ENCODE measurements at places on chromosomes 13 and 19.

DNA sequence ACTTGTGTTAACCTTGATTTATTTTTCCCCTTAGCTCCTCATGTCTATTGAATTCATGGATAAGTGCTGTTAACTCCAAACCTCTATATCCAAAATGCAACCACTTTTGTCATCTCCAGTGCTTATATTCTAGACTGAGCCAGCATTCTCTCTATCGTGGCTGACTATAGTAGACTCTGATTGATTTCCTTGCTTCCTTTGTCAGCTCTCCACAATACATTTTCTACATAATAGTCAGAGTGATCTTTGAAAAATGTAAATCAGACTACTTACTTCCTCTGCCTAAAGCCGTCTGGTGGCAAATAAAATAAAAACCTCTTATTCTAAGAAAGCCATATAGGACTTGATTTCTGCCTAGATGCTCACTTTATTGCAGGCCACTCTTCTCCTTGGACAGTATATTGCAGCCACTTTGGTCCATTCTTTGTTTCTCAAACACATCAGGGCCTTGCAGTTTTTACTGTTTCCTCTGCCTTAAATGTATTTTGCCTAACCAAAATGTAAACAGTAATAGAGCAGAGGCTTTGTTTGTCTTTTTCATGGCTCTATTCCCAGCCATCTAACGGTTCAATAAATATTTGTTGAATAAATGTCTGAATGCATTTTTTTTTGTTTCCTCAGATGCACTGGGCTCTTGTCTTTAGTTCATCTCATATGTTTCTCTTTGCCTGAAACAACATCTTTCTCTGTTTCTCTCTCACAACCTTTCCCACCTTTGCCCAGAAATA is 243.6 kb upstream of the CSNK1A1L start:
- DNase-seq, result no peak

DNA sequence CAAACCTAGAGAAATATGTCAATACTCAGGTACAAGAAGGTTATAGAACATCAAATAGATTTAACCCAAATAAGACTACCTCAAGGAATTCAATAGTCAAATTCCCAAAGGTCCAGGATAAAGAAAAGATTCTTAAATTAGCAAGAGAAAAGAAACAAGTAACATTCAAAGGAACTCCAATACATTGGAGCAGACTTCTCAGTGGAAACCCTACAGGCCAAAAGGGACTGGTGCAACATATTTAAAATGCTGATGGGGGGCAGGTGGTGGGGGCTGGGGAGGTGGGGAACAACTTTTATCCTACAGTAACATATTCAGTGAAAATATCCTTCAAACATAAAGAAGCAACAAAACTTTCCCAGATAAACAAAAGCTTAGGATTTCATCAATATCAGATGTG is 23.1 kb downstream of the ITGBL1 start:
- no peak for DNase-seq

GRCh38 chr13:43014162-43014561 is 9.2 kb upstream of the DNAJC15 start:
- DNase-seq, result no peak

- DNase-seq, result no peak
These were observed 8.2 kb downstream of the ZNF439 start for GRCh38 chr19:11856596-11857250.

DNA sequence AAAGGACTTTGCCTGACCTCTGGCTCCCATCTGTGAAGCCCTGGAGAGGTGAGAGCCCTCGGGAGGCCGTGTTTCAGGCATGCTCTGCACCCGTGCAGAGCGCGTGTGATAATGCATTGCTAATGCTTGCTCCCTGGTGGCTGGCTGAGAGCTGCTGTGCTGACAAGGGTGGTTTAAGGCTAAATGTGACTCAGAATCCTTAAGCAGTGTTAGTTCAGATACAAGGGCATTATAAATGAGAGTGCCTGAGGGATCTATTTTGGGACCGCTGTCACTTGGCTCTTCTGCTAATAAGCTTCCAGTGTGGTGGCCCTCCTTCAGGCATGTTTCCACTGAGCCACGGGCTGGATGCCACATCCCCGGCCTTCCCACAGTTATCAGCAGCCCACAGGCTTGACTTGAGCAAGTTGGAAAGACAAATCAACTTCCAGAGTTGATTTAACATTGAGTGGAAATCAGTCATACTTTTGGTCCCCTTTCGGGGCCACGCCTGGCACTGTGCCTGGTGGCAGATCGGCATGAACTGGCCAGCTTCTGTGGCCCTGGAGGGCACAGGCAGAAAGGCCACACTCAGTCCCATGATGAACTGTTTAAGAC is 17.0 kb downstream of the ALOX5AP start:
- no peak for DNase-seq

GRCh38 chr13:29476046-29476445 is 119.4 kb downstream of the SLC7A1 start:
- no peak for DNase-seq

DNA sequence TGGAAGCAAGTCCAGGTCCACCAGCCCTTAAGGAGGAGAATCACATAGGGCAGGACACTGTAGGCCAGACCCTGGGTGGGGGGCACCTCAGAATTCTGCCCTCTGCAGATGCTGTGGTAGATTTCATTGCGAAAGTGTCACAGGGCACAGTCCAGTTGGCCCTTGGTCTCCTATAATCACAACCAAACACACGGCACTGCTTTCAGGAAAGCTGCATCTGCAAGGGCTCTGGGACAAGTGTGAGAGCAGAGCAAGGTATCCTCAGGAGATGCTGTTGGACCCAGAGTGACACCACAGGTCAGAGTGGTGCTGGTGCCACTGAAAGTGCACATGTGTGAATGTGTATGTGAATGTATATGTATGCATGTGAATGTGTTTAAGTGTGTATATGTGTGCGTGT is 88.6 kb upstream of the MBNL2 start:
- DNase-seq, result no peak

- DNase-seq, result no peak
These were observed 8.8 kb upstream of the GIPR start for GRCh38 chr19:45659096-45659729.

DNA sequence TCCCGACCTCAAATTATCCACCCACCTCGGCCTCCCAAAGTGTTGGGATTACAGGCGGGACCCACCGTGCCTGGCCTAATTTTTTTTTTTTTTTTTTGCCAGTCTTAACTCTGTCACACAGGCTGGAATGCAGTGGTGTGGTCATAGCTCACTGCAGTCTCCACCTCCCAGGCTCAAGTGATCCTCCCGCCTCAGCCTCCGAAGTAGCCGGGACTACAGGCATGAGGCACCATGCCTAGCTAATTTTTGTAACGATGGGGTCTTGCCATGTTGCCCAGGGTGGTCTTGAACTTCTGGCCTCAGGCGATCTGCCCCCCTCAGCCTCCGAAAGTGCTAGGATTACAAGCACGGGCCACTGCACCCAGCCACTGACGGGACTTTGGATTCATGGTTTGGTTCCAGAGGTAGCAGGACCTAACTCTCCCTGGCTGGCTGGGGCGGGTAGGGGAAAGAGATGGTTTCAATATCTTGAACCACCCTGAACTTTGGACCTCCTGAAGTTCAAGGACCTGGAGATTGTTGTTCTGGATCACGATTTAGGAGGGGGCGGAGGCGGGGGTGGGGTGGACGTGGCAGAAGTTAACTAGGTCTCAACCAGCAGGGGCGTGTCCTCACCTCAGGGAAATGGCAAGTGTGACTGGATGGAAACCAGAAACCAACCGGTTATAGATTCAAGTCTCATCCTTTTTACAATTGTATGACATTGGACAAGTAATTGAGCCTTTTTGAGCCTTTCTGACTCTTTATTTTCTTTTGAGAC is 40.8 kb downstream of the IER2 start:
- no peak for DNase-seq

GRCh38 chr19:46728208-46728607 is 11.3 kb upstream of the PRKD2 start:
- no peak for DNase-seq

GRCh38 chr13:99911069-99911964 is 60.2 kb downstream of the ZIC5 start:
- DNase-seq, result no peak

GRCh38 chr19:46066471-46066870 is 25.7 kb upstream of the IGFL4 start:
- DNase-seq, result no peak

DNA sequence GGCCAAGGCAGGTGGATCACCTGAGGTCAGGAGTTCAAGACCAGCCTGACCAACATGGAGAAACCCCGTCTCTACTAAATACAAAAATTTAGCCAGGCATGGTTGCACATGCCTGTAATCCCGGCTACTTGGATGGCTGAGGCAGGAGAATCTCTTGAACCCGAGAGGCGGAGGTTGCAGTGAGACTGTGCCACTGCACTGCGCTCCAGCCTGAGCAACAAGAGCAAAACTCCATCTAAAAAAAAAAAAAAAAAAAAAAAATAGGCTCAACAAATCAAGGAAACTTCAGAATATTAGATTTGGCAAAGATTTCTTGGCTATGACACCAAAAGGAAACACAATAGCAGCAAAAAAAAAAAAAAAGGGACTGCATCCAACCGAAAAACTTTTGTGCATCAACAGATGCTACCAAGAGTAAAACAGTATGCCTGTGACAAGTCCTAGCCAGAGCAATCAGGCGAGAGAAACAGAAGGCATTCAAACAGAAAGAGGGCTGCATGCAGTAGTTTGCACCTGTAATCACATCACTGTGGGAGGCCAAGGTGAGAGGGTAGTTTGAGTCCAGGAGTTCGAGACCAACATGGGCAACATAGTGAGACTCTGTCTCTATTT is 23.8 kb downstream of the ZNF160 start:
- no peak for DNase-seq

DNA sequence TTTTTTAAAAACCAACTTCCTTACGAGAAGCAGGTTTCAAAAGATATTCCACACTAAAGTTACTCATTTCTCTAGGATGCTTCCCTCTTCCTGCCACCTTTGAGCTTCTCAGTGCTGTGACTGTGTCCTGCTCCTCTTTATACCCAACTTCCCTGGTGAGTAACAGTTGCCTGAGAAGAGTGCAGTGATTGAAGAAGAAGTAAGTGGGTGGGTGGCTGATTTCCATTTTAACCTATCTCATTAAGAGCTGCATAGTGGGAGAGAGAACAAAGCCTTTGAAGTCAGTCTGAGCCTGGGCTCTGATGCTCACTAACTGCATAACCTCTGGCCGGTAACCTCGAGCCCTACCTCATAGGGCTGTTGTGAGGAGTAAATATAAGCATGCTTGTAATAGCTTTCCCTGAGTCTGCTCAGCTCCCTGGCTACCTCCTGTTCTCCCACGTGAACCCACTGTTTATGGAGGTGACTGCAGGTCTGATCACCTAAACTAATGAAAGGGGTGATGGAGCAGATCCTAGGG is 977.3 kb downstream of the UQCRFS1 start:
- DNase-seq, result no peak

DNA sequence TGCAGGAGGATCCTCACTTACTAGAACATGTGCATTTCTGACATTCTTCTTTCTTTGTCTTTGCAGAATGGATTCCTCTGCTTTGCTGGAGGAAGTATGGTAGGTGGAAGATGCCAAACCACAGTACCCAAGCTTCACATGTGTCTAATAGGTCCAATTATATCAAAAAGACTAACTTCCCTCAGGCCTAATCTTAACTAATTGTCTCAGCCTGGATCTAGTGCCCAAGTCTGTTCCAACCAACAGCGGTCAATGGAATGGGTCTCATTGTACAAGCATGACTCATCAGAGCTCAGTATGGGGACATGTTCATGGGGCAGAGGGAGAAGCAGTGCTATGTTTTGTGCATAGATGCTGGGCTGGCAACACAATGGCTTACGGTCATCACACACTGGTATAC is 81.6 kb upstream of the CSNK1A1L start:
- DNase-seq, result no peak

- DNase-seq, result no peak
These were observed 412.6 kb downstream of the KLF12 start for GRCh38 chr13:73721571-73721970.

DNA sequence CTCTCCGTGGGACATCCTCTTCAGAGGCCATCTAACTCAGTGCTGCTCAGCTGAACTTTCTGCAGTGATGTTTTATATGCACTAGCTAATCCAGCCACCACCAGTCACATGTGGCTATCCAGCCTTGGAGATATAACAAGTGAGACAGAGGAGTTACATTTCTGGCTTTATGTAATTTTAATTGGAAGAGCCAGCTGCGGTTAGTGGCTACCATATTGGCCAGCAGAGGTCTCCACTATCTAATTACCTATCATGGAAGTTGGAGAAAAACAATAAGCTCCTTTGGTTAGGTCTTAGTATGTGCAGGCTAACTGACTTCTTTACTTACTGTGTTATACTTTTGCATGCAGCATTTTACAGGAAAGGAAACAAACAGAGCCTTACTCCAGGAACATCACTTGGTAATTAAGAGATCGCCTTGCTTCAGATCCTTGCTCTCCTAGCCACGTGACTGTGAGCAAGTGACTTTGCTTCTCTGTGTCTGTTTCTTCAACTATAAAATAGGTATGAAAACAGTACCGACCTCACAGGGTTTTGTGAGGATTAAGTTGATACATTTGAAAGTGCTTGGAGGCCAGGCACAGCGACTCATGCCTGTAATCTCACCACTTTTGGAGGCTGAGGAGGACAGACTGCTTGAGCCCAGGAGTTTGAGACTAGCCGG is 1.6 kb upstream of the KLK10 start:
- no peak for DNase-seq

GRCh38 chr13:22487932-22488331 is 692.8 kb upstream of the SGCG start:
- DNase-seq, result no peak

All from stimulated activated CD4-positive, alpha-beta T cell treated with anti-CD3 and anti-CD28 coated beads, Interleukin-4, amount 100 ng/mL, for 1 hour (primary cell).